Left renal pelvis (tissue), 4 donors: ENCODE measurements at places on chromosomes 16 and 17. TPM values are rescaled to one million over a fixed set of nuclear protein-coding genes. Genes with fewer than 3 reads are reported as not detected.

NPW gene
- 5.6 TPM for polyA plus RNA-seq

DNA sequence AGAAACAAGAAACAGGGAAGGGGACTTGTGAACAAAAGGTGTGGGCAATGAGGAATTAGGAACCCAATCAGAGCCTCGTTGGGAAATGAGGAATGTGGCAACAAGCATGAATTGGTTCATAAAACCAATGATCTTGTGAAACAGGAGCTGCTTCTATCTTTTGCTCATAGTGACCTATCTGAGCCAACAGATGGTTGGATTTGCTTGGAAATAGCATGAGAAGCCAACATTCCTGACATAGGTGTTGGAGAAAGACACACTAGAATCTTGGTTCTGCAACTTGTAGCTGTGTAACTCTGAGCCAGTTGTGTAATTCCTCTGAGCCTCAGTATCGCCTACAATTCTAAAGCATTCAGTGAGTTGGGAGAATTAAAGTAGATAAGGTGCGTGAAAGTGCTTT, 251.9 kb upstream of the AXIN2 start:
- no peak for DNase-seq

ITGAE gene
- polyA plus RNA-seq, result 37.4 TPM

GRCh38 chr17:80866050-80866793, 125.4 kb upstream of the CHMP6 start:
- DNase-seq, result no peak

GRCh38 chr17:67116045-67116575, 71.8 kb downstream of the CACNG1 start:
- no peak for DNase-seq

DNA sequence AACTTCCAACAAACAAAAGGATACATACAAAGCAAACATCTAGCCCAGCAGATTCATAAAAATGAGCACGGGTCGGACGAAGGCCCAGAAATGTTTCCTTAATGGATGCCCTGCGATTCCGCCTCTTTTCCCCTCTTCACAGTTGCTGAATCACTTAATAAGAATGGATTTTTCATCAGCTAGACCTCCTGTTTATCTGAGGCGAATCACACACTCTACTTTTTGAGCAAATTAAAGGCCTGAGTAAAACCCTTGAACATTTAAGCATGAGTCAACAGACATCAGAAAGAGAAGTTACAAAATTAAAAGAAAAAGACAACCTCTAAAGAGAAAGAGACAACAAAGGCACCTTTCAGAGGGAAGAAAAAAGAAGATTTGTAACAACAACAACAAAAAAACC, 44.7 kb downstream of the HS3ST3A1 start:
- DNase-seq, result no peak

- no peak for DNase-seq
Measured at GRCh38 chr16:68910051-68910450, 66.7 kb downstream of the TANGO6 start.

DNA sequence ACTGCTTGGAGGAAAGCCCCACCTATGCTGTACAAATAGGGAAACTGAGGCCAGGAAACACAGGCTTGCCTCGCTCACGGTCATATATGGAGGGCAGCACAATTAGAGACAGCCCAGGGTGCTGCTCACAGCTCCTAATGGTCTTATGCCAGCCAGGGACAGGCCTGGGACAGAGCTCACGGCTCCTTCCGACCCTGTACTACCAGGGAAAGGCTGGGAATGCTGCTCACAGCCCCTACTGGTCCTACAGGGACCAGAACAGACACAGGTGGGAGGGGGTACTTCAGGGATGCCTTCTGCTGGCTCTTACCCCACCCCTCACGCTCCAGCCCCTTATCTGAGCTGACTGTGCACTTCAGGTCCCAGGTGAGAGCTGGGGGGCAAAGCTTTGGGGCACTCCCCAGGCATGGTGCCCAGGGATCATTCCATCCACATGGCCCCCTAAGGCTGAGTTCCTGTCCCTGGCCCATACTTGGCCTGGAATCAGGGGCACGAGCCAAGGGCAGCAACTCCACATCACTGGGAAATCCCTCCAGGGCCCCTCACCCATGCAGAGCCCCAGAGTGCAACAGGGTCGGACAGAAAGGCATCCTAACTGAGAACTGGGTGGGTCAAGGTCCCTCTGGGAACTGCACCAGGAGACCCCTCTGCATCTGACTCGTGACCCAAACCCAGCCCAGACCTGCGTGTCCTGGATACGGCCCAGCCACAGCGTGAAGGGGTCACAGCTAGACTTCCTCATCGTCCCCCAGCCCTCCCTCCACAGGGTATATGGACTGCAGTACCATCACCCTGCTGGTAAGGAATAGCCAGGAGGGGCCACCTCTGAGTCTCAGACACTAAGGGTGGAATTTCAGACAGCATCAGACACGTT, 5.9 kb downstream of the RHBDF1 start:
- DNase-seq, result no peak

DYNLRB2 gene
- 1.7 TPM for polyA plus RNA-seq
